ENCODE measurements at places on chromosomes 3 and 15.
A peak's percentile ranks its signal among the peaks of the same experiment; 100 is the strongest.

DNA sequence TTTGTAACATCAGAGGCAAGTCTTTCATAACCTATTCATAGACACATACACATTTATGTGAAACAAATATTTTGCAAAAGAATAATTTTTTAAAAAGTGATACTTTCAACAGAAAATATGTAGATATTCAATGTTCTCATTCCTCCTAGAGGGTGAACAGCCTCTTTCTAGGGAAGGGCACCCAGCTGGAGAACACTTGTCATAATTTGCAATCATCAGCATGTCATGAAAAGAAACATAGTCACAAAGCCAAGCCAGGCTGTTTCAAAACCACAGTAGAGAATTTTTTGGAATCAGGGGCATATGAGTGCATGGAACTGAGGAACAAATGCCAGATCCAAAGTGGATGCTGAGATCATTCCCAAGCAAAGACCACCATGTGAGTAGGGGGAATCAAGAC lies 406.9 kb upstream of the ADAMTS9 start:
- H3K36me3 ChIP-seq = no peaks in the 10 kb centered on the region
- no peak for DNase-seq
- no peak overlapping the region for H3K4me3 ChIP-seq
- H3K27ac ChIP-seq = no peak overlapping the region
- H3K4me1 ChIP-seq = no peaks in the 10 kb centered on the region

- no peak overlapping the region for H3K27ac ChIP-seq
- no peak for DNase-seq
- peaks cover 2% of the 10 kb centered on the region for H3K27me3 ChIP-seq
These were observed 11.9 kb upstream of the LRRC15 start for GRCh38 chr3:194381460-194381875.

DNA sequence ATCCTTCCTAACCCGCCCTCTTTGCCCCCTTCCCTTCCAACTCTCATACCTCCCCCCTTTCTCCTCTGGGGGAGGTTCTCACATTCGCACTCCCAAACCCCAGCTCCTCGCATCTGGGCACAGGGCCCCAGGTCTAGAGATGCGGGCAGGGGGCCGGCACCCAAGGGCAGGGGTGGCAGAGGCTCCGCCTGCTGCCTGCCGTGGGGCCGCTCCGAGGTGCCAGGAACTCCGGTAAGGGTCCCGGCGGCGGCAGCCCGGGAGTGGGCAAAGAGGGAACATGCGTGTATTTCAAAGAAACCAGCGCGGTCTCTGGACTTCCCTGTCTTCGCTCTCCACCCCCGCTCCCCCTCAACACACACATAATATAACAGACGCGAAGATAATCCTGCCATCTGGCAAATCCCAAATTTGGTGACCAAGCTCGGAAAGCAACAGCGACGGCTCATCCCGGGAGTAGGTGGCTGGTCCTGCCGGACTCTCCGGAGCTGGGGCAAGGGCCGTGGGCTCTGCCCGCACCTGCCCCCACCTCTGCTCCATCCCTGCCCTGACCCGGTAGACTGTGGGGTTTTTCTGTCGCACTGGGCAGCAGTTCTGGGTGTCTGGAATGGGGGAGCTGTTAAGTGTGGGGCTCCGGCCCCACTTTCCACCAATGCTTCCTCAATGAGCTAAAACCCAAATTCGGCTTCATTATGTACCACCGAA lies 31.0 kb downstream of the NR2F2 start:
- H3K4me3 ChIP-seq = no peak overlapping the region
- no peak overlapping the region for H3K27ac ChIP-seq
- H3K27me3 ChIP-seq = peaks cover 80% of the 10 kb centered on the region
- peaks cover 18% of the 10 kb centered on the region for H3K4me1 ChIP-seq

- no peak overlapping the region for H3K27ac ChIP-seq
- no peaks in the 10 kb centered on the region for H3K27me3 ChIP-seq
- DNase-seq = no peak
- no peaks in the 10 kb centered on the region for H3K36me3 ChIP-seq
These were observed 29.9 kb upstream of the FLNB start for GRCh38 chr3:57978316-57978715.

DNA sequence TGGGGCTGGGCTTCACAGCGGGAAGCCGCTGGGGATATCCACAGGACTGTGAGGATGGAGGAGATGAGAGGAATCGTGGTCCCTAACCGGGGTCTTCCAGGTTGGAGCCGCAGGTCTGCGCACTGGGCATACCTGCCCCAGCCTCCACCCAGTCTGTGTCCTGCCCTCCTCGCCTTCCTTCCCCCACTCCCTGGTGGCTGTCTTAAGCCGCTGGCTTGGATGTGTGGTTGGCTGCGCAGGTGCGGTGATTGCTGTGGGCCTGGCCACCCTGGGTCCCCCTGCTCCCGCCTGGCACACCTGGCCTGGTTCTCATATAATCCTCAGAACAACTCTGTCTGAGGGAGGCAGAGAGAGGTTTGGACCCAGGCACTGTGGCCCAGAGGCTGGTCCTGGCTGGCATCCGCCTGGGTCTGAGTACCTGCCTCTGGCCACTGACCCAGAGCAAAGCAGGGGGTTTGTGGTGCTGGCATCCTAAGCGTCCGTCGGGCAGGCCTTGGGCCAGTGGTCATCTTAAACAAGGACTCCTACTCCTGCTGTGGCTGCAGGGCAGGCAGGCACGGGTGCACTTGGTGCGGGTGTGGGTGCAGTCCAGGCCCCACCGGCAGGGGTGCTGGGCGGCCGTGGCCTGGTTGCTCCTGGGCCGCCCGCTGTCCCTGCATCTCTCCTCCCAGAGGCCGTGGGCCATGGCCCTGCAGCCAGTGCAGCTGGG lies 18.7 kb downstream of the PLXNA1 start:
- H3K27me3 ChIP-seq = no peaks in the 10 kb centered on the region
- DNase-seq = no peak
- H3K36me3 ChIP-seq = no peaks in the 10 kb centered on the region
- no peak overlapping the region for H3K4me3 ChIP-seq
- no peaks in the 10 kb centered on the region for H3K4me1 ChIP-seq

DNA sequence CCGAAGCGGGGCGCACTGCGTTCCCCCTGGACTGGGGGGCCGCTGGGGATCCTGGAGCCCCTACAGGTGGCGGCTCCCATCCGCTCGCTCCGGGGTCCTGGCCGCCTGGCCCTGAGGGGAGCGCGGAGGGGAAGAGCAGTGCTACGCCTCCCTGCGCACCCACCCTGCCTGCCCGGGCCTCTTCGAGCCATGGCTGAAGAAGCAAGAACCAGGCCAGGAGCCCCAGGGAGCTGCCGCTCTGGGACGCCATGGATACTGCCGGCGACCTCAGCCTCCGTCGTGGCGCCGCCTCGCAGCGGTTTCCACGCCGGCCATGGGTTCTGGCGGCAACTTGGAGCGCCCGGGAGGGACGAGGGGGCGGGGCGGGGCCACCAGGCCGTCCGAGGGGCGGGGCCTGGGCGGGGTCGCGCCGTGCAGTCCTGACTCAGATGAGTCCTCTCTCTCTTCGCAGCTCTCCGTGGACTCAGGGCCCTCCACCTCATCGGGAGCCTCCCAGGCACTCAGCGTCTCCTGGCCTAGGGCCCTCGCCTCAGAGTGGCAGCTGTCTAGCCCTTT lies 50.9 kb downstream of the MYL3 start:
- H3K27me3 ChIP-seq = peaks cover 12% of the 10 kb centered on the region
- peaks cover 12% of the 10 kb centered on the region for H3K4me1 ChIP-seq
- H3K36me3 ChIP-seq = no peaks in the 10 kb centered on the region
- peak overlapping the region; percentile 67 for H3K4me3 ChIP-seq

GRCh38 chr15:60406513-60407414 lies 9.0 kb upstream of the ANXA2 start:
- H3K4me1 ChIP-seq = peaks cover 18% of the 10 kb centered on the region
- H3K4me3 ChIP-seq = no peak overlapping the region
- H3K36me3 ChIP-seq = no peaks in the 10 kb centered on the region
- peak overlapping the region; percentile 53 for H3K27ac ChIP-seq
- DNase-seq = no peak
- no peaks in the 10 kb centered on the region for H3K27me3 ChIP-seq

DNA sequence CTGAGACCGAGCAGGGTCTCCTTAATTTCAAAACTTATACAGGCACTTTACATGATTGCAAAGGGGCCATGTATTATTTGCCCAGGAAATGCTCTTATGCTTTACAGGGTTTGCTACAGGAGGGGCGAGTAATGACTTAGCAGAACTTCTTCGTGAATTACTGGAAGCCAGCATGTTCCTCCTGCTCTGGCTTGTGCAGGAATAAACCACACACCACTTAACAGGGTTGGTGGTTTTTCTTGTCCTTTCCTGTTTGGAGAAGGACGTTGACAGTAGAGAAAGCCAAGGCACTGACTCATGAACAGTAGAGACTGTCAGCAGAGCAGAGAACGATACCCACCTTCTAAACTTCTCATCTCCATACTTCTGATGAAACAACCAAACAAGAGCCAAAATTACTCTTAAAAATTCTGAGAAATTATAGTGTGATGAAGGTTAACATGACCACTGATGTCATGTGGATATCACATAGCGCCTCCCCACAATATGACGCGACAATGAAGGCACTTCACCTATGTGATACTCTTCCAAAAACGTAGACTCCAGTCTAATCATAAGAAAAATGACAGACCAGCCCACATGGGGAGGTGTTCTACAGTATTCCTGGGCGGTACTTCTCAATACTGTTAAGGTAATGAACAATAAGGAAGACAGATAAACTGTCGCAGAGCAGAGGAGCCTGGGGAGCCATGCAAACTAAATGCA lies 24.7 kb upstream of the MCTP2 start:
- H3K27ac ChIP-seq = peak overlapping the region; percentile 83
- H3K36me3 ChIP-seq = peaks cover 5% of the 10 kb centered on the region
- peaks cover 26% of the 10 kb centered on the region for H3K4me1 ChIP-seq
- H3K27me3 ChIP-seq = peaks cover 19% of the 10 kb centered on the region

GRCh38 chr3:188627652-188628051 lies 473.7 kb downstream of the LPP start:
- H3K27ac ChIP-seq = no peak overlapping the region
- peaks cover 8% of the 10 kb centered on the region for H3K36me3 ChIP-seq
- H3K4me1 ChIP-seq = peaks cover 8% of the 10 kb centered on the region

DNA sequence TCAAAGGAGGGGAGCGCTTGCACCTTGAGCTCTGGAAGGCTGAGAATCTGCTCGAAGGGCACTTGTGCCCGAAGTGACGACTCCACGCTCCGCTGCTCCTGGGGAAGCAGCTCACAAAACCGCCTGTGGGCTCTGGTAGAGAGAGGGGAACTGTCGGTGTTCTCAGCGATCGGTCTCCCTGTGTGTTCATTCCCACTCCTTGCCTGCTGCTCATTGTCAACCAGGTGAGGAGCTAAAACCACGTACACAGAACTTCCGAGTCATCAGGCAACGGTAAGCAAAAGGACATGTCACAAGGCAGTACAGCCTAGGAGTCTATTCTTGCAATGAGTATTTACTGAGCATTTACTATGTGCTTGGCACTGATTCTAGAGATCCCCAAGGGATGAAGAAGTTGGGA lies 1.5 kb downstream of the CIB1 start:
- H3K27ac ChIP-seq = peak overlapping the region; percentile 97
- no peak for DNase-seq
- no peaks in the 10 kb centered on the region for H3K27me3 ChIP-seq
- peak overlapping the region; percentile 93 for H3K4me3 ChIP-seq

DNA sequence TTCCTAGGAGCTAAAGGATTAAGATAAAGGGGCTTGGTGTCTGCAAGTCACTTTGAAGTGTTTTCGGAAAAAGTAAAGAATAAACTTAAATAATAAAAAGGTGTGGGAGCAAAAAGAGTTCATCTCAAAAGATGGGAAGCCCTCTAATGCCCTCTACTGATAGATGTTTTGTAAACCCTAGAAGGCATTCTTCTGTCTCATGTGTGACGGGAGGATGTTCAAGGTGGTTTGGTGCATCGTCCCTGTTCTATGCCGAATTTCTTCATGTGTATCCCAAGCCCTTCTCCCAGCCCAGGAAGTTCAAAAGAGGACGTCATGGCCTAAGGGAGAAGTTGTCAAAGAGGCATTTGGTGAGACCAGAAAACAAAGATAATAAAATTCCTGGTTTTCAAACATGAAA lies 37.2 kb downstream of the CCK start:
- DNase-seq = no peak
- H3K27me3 ChIP-seq = peaks cover 2% of the 10 kb centered on the region
- H3K4me1 ChIP-seq = peaks cover 2% of the 10 kb centered on the region
- H3K4me3 ChIP-seq = no peak overlapping the region
- H3K36me3 ChIP-seq = peaks cover 14% of the 10 kb centered on the region

DNA sequence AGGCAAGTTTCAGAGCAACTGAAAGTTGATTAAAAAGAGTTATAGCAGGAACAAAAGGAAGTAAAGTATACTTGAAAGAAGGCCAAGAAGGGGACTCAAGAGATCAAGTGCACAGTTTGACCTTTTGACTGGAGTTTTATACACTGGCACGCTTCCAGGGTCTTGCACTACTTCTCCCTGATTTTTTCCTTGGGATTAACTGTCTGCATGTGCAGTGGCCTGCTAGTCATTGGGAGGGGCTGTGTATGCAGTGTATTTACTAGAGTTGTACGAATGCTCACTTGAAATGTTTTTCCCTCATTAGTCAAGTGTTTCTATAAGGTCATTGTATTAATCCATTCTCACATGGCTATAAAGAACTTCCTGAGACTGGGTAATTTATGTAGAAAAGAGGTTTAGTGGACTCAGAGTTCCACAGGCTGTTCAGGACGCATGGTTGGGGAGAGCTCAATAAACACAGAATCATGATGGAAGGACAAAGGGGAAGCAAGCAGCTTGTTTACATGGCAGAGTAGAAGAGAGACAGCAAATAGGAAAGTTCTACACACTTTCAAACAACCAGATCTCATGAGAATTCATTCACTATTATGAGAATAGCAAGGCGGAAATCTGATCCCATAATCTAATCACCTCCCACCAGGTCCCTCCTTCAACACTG lies 571.8 kb downstream of the ZPLD1 start:
- H3K27me3 ChIP-seq = no peaks in the 10 kb centered on the region
- no peak for DNase-seq
- no peak overlapping the region for H3K27ac ChIP-seq
- H3K4me3 ChIP-seq = no peak overlapping the region
- H3K4me1 ChIP-seq = no peaks in the 10 kb centered on the region
- H3K36me3 ChIP-seq = no peaks in the 10 kb centered on the region

GRCh38 chr3:148090156-148090555 lies 607.5 kb upstream of the AGTR1 start:
- no peak for DNase-seq
- no peaks in the 10 kb centered on the region for H3K27me3 ChIP-seq
- no peak overlapping the region for H3K27ac ChIP-seq
- no peaks in the 10 kb centered on the region for H3K36me3 ChIP-seq
- H3K4me1 ChIP-seq = no peaks in the 10 kb centered on the region
- no peak overlapping the region for H3K4me3 ChIP-seq

GRCh38 chr15:89885611-89886010 lies 8.2 kb downstream of the AP3S2 start:
- no peak overlapping the region for H3K4me3 ChIP-seq
- peaks cover 19% of the 10 kb centered on the region for H3K36me3 ChIP-seq
- DNase-seq = no peak
- H3K27ac ChIP-seq = no peak overlapping the region
- H3K27me3 ChIP-seq = no peaks in the 10 kb centered on the region

DNA sequence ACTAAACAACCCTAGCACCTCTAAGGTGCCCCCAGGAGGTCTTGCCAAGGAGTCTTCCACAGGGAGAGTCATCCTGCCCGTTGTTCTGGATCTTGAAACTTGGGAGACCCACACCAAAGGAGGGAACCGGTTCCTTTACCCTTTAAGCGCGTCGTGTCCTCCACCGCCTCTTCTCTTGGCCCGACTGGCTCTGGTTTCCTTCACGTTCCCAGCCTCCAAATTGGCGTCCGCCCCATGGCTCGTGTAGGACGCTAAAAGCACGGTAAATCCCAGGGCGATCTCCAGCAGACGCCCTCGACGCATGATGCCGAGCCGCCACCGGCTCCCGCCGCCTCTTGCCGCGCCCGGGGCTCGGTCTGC lies 1.1 kb downstream of the FBN1 start:
- peak overlapping the region; percentile 14 for H3K4me3 ChIP-seq
- peaks cover 37% of the 10 kb centered on the region for H3K27me3 ChIP-seq
- peaks cover 2% of the 10 kb centered on the region for H3K4me1 ChIP-seq

GRCh38 chr3:12437221-12437605 lies 47.1 kb upstream of the TSEN2 start:
- H3K27me3 ChIP-seq = peaks cover 7% of the 10 kb centered on the region
- no peaks in the 10 kb centered on the region for H3K4me1 ChIP-seq
- no peaks in the 10 kb centered on the region for H3K36me3 ChIP-seq
- no peak for DNase-seq
- peak overlapping the region; percentile 40 for H3K27ac ChIP-seq

Data from activated naive CD8-positive, alpha-beta T cell treated with anti-CD3 and anti-CD28 coated beads, Interleukin-2, amount 50 U/mL, for 24 hours (primary cell).